ENCODE measurements at places on chromosomes 1 and 21.

DNA sequence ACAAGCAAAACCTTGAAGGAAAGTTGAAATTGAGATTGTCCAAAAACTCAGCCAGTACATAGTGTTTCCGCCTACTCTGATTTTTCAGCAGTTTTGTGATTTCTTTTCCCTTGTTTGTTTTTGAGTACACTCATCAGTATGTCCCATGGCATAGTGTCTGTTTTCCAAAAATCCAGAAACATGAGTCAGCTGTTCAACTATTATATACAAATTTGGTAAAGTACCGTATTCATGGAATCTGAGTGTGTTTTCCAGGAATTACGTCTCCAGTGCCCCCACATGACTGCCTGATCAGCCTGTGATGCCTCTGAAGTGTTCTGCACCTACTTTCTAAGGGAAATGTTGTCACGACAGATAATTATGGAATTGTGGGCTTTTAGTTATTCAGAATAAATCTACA is 186.8 kb downstream of the LTN1 start:
- DNase-seq, result peak; percentile 71

GRCh38 chr1:22803833-22804232 is 93.2 kb downstream of the EPHB2 start:
- no peak for DNase-seq

GRCh38 chr1:192161976-192162375 is 3.7 kb downstream of the RGS18 start:
- DNase-seq, result no peak

- DNase-seq, result no peak
These were observed 45.4 kb downstream of the BARHL2 start for GRCh38 chr1:90671741-90672140.

DNA sequence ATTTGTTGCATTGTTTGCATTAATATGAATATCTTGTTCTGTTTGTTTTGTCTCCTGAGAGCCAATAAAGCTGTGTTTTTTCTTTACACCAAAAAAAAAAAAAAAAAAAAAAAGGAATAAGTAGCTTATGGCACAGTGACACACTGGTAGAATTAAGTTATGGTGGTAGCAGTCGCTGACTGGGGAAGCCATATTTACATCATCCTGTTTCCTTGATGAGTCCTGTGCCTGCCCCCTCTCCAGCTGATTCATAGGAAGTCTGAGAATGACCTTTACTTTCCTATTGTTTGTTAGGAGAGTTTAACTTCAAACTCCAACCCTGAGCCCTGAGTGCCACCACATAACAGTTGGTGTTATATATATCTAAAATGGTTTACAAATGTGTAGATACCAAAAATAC is 62.2 kb downstream of the OBSCN start:
- peak; percentile 77 for DNase-seq

- peak; percentile 60 for DNase-seq
These were observed 115.7 kb downstream of the AKT3 start for GRCh38 chr1:243734308-243734695.

DNA sequence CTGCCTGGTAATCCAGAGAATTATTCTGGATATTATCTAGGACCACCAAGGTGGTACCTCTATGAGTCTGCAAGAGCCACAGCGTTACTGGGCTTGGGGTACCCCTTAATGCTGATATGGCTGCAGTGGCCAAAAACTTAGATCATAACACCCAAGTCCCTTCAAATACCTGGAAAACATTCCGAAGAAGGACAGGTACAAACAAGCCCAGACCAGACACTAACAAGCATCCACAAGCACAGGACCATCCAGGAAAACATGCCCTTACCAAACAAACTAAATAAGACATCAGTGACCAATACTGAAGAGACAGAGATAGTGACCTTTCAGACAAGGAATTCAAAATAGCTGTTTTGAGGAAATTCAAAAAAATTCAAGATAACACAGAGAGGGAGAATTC is 2.9 kb downstream of the C1orf105 start:
- DNase-seq, result no peak
